ENCODE measurements at places on chromosomes 5 and 9. TPM values are rescaled to one million over a fixed set of nuclear protein-coding genes. Genes with fewer than 3 reads are reported as not detected.

TMCO6 gene
- total RNA-seq: 11.9 TPM

CER1 gene
- total RNA-seq: not detected

LHX3 gene
- 0.09 TPM for total RNA-seq

NR5A1 gene
- not detected for total RNA-seq

SEMA5A gene
- total RNA-seq: not detected

FNIP1 gene
- total RNA-seq: 9.8 TPM

MYOZ3 gene
- total RNA-seq: not detected

CARTPT gene
- not detected for total RNA-seq

FKTN gene
- 8.3 TPM for total RNA-seq

FOXD1 gene
- 17.4 TPM for total RNA-seq

SLIT3 gene
- total RNA-seq: 13.1 TPM

PCDHB7 gene
- total RNA-seq: not detected

GOLPH3 gene
- total RNA-seq: 56.2 TPM

ZFP37 gene
- 1.3 TPM for total RNA-seq

SLC6A19 gene
- 0.01 TPM for total RNA-seq

SOX30 gene
- total RNA-seq: not detected

PRELID2 gene
- total RNA-seq: 9.1 TPM

ADAMTS12 gene
- total RNA-seq: 9.2 TPM
